Stimulated activated CD4-positive, alpha-beta T cell treated with anti-CD3 and anti-CD28 coated beads, Interleukin-4, amount 100 ng/mL, for 48 hours (primary cell): ENCODE measurements at places on chromosomes 1 and 21.

GRCh38 chr1:29630756-29631155 is 394.4 kb downstream of the PTPRU start:
- DNase-seq = no peak

GRCh38 chr1:94113589-94114226 is 7.2 kb downstream of the ABCA4 start:
- DNase-seq = no peak

- DNase-seq = no peak
These were observed 7.8 kb upstream of the MEF2D start for GRCh38 chr1:156508205-156508954.

DNA sequence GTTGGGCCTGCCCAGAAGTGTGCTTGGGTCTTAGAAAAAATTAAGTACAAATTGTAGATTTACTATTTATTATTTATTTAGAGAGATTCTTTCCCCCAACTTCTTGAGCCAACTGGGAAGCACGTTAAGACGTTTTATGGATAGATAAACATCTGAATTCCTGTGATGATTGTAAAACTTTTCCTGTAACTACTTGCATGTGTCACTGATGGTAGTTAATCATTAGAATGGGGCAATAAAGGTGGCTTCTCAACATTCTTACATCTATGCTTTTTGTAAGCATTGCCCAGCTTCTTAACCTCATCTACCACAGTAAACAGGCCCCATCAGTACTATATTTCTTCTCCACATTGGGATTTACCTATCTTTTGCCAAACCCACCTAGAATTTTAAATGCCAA is 559.8 kb downstream of the LMO4 start:
- DNase-seq = no peak

- DNase-seq = no peak
These were observed 2.4 kb upstream of the COL6A1 start for GRCh38 chr21:45979141-45979631.

DNA sequence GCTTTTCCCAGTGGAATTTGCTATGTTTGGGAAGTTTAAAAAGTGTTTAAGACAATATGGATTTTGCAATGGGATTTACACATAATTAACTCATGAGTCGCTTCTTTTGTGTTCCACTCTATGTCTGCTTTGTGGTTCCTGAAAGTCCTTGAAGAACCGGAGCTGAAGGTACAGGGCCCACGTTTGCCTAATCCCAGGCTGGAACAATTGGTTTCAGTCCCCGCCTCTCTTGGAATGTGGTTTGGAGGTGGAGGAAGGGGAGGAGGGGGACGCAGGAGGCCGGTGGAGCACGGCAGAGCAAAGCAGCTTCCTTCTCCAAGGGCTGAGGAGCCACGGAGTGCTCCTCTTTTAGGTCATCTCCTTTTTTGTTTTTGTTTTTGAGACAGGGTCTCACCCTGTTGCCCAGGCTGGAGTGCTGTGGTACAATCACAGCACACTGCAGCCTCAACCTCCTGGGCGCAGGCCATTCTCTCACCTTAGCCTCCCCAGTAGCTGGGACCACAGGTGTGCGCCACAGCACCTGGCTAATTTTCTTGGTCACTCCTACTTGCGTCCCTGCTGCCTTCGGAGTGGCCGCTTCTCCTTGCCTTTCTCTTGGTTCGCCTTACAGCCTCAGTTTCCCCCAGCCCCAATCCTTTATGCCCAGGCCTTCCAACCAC is 129.5 kb upstream of the ERRFI1 start:
- DNase-seq = no peak

GRCh38 chr1:167412072-167412471 is 106.3 kb downstream of the CD247 start:
- DNase-seq = no peak

GRCh38 chr1:157958263-157958662 is 35.2 kb upstream of the KIRREL1 start:
- no peak for DNase-seq

- DNase-seq = no peak
These were observed 10.9 kb upstream of the GSTM3 start for GRCh38 chr1:109751531-109752260.

- DNase-seq = no peak
These were observed 8.1 kb upstream of the F5 start for GRCh38 chr1:169594391-169594790.

- DNase-seq = no peak
These were observed 98.4 kb upstream of the USP25 start for GRCh38 chr21:15631342-15631741.

DNA sequence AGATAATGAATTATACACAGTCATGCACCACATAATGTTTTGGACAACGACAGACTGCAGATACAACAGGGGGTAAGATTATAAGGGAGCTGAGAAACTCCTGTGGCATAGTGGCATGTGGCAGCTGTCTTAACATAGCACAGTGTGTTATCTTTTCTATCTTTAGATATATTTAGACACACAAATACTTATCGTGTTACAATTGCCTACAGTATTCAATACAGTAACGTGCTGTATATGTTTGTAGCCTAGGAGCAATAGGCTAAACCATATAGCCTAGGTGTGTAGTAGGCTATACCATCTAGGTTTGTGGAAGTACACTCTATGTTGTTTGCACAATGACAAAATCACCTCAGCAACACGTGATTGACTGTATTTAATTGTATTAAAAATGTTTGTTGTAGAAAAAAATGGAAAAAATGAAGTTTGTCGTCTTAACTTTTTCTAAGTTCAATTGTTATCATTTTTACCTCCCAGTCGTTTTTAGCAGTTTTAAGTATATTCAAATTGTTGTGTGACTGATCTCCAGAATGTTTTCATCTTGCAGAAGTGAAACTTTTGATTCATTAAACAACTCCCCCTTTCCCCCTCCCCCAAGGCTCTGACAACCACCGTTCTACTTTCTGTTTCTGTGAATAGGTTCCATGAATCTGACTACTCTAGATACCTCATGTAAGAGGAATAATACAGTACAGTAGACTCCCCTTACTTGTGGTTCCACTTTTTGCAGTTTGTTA is 351.0 kb upstream of the B3GALT2 start:
- DNase-seq = peak; percentile 47

- no peak for DNase-seq
These were observed 317.0 kb downstream of the HHAT start for GRCh38 chr1:210645582-210646257.

- DNase-seq = no peak
These were observed 31.4 kb downstream of the IFI16 start for GRCh38 chr1:159040893-159041724.

- no peak for DNase-seq
These were observed 135.6 kb downstream of the ST6GALNAC3 start for GRCh38 chr1:76210160-76210559.

- DNase-seq = no peak
These were observed 36.5 kb upstream of the SAMD13 start for GRCh38 chr1:84264961-84265360.

DNA sequence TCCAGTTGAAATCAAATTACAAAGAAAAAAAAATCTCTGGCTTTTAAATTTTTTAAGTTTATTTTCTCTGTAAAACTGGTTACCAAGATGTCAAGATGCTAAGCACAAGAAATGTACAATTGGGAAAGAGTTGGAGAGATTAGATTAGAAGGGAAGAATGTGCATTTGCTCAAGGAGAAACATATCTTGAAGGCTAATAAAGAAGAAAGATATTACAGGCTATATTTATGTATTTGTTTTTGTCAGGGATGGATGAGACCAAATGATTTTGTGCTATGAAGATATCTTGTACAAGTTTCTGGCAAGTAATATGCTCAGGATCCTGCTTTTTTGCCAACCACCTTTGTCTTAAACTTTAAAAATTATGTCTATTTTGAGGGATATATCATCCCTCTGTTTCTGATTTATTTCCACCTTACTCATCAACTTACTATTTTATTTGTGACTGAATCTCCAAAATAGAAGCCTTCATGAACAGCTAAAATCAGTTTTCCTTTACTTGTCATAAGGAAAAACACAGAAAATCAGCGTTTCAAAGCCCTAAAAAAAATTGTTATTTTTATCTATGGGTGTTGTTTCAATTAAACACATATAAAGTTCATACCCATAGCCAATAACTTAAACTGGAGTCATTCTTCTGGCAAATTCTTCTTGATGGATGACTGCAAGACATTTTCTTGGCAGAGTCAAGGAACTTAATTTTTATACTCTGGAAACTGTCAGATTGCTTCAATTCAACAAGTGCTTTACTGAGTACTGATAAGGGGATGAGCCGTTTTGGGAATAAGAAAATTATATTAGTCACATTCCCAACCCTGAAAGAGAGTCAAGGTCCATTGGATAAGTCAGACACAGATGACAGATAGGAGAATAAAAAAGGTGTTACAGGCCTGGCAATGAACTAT is 141.8 kb downstream of the CTH start:
- DNase-seq = no peak

- DNase-seq = no peak
These were observed 1423.9 kb upstream of the PRMT6 start for GRCh38 chr1:105632342-105633196.

DNA sequence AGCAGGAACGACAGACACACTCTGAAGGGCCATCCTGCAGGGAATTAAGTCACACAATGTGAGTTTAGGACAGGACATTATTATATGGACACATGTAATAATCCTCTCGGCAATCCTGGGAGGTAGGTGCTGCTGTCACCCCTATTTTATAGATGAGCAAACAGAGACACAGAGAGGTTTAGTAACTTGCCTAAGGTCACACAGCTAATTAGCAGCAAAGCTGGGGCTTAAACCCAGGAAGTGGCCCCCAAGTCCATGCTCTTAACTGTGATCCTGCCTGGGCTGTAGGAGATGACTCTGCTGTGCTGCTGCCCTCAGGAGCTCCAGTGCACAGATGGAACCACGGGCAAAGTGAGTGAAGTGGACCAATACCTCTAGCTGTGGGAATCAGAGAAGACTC is 660.0 kb downstream of the PTPRU start:
- DNase-seq = no peak

DNA sequence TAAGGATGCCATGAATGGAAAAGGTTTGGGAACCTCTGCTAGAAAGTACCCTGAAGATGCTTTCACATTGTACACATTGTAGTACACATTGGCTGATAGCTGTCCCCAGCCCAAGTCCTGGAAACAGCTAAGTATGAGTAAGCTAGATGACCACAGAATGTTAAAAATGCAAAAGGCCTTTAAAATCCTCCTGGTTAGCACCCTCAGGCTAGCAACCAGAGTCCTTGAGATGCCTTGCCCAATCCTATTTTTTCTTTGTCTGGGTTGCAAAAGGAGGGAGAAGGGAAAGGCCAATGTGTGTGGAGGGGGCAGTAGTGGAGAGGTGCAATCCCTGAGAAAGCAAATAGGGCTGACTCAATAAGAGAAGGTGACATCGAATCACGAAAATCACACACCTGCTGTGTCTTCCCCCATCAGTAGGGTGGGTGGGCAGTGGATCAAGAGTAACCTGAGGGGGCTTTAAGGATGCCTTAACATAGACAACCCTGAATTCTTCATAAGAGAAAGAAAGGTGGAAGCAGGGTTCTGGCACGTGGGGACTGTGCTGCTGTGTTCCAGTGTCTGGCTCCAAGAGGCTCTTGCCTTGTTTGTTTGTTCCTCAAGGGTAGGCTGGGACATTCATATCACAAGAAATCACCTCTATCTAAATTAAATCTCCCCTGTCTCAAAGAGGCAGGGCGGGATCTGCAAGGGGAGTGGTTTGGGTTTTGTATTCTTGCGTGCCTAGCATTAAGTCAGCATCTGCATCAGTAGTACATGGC is 266.2 kb upstream of the PLXNA2 start:
- no peak for DNase-seq

GRCh38 chr1:230901671-230902070 is 33.4 kb upstream of the C1orf198 start:
- DNase-seq = no peak

DNA sequence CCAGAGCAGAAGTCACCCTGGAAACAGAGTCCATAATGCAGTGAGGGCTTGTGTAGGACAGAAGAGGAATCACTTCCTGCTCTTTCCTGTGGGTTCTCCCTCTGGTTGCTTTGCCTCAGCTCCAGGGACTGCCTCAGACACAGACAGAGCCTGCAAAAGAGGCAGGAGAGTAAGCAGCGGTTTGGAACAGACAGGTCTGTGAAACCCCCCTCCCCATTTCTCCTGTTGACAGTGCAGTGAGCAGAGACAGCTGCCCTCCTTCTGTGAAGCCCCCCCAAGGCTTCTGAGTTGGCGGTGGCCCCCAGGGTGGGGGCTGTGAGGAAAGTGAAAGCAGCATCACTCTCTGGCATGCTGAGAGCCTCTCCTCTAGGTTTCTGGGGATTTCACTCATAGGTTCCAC is 53.0 kb downstream of the MAB21L3 start:
- no peak for DNase-seq

GRCh38 chr1:10429868-10430215 is 391 bp upstream of the CENPS start:
- no peak for DNase-seq

- DNase-seq = no peak
These were observed 4.9 kb upstream of the TMEM61 start for GRCh38 chr1:54975356-54976108.

GRCh38 chr1:203268901-203269653 is 36.2 kb upstream of the BTG2 start:
- DNase-seq = no peak

GRCh38 chr1:230686747-230687146 is 27.2 kb downstream of the AGT start:
- DNase-seq = no peak

DNA sequence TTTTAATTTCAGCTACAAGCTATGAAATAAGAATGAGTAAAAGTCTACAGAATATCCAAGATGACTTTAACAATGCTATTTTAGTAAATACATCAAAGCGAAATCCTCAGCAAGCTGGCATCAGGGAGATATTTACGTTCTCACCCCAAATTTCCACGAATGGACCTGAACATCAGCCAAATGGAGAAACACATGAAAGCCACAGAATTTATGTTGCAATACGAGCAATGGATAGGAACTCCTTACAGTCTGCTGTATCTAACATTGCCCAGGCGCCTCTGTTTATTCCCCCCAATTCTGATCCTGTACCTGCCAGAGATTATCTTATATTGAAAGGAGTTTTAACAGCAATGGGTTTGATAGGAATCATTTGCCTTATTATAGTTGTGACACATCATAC is 13.7 kb upstream of the CLCA1 start:
- no peak for DNase-seq

GRCh38 chr1:230754796-230755195 is 7.6 kb downstream of the CAPN9 start:
- DNase-seq = no peak

GRCh38 chr1:154760469-154760933 is 109.6 kb downstream of the KCNN3 start:
- DNase-seq = peak; percentile 81

DNA sequence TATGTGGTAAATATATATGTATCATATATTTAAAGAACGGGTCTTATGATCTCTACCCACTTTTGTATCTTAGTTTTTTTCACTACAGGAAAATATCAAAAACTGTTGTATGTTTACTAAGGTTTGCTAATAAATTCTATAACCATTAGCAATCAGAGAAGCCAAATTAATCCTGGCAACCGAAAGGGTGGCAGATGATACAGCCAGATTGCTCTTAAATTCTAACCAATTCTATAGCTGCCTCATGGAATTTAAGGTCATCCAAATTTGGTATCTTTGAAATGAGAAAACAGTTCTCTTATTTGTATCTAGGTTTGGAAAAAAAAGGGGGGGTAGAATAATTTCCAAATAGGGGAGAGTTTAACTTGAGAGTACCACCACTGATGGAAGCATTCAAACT is 591.2 kb downstream of the SMYD3 start:
- no peak for DNase-seq
